ENCODE measurements at places on chromosomes 1 and 21.
A peak's percentile ranks its signal among the peaks of the same experiment; 100 is the strongest.

- peak; percentile 16 for DNase-seq
Measured at GRCh38 chr1:30887485-30888315, 20.9 kb downstream of the SDC3 start.

DNA sequence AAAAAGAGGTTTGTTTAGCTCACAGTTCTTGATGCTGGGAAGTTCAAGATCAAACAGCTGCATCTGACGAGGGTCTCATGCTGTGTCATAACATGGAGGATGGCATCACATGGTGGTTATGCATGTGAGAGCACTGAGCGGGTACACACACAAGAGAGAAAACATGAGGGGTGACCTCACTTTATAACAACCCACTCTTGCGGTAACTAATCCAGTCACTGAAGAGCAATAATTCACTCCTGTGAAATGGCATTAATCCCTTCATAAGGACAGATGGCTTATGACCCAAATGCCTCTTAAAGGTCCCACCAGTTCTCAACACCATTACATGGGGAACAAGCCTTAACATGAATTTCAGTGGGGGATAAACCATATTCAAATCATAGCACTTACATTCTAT lies 23.2 kb upstream of the CHIT1 start:
- DNase-seq = no peak

- DNase-seq = no peak
Measured at GRCh38 chr1:54763816-54764132, 549 bp downstream of the PARS2 start.

DNA sequence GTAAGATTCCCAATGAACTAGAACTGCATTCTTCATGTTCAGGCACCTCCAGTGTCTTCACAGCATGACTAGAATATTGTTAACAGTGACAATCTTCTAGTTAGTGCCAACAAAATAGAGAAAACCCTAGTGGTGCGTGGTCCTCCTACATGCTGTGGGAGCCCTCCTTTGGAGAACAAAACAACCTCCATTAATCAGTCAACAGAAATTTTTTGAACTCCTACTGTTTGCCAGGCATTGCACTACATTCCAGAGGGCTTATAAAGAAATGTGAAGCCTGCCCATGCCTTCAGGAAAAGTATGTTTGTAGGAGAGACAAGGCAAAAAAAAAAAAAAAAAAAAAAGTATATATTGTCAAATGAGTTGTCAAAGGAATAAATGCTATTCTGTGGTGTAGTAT lies 252.7 kb downstream of the LRRC40 start:
- DNase-seq = no peak

DNA sequence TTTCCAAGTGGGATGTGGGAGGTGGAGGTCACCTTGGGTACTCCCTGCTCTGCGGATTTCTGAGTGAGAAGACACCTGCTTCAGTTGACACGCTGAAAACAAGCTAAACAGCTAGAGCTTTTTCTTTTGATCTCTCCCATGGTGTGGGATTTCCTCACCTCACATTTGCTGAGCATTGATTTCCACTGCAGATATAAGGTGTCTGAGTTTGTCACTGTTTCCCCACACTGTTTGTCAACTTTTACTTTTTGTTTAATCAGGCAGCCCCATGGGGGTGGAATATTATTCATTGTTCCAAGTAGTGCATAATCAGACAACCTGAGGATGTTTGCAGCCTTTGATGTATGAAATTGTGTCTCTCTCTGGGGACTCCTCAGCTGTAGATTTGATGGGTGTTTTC lies 49.5 kb downstream of the FASLG start:
- DNase-seq = no peak

- no peak for DNase-seq
Measured at GRCh38 chr1:108570998-108571401, 11.1 kb downstream of the EEIG2 start.

DNA sequence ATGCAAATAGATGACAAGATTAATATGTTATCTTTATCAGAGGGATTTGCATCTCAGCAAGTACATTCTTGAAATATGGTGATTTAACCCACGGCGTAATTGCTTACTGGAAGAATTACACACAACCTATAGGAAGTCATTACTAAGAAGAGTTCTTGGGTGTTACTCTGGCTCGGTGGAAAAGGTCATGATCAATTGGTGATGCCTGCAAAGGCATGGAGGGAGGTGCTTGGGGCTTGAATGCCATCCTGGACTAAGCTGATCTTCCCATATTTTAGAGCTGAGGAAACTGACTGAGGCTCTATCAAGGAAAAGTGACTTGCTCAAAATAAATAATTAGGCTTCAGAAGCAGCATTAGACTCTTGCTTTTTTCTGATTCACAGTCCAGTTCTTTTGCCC lies 137.5 kb upstream of the JUN start:
- DNase-seq = no peak
